Uterus (tissue), 4 donors: ENCODE measurements at places on chromosomes 7 and 10. TPM values are rescaled to one million over a fixed set of nuclear protein-coding genes. Genes with fewer than 3 reads are reported as not detected.

DNA sequence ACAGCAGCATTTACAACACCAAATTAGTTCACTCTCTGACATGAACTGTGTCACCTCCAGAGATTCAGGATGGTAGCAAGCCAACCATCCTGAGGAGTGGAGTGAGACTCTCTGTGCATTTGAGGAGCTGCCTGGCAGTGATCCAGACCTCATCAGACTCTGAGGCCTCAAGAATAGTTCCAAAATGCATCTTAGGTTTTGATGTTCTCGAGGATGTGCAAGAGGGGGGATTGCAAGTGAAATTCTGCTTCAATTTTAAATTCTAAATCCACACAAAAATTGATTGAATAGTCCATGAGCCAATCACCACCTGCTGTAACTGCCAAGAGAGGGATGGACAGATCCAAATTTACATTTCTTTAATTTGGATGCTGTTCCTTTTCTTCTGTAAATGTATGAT, 49.7 kb downstream of the SLK start:
- DNase-seq: no peak

The ACBD7 gene
- total RNA-seq: not detected

DNA sequence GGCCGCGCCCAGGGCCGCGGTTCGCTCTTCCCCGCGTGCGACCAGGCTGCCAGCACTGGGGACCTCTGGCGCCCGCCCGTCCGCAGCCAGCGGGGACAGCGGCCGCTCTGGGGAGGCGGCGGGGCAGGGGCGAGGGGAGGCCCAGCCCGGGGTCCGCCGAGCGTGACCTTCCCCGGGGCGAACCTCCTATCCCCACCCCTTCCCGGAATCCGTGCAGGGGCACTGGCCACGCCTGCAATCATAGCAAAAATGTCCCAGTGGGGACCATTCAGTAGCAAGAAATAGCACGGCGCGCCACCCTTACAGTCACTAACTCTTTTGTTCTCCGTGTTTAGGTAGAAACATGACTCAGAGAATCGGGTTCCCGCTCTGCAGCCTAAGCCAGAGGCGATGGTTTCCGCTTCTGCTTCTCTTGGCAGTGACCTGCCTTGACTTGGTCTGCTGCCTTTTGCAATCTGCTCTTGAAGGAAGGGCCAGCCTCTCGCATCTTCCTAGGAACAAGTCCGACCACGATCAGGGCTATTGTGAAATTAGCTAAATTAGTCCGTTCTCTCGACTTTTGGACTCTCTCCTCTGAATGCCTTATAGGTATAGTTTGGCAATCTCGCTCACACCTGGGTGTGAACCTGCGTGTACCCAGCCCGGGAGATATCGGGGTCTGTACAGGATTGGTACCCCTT, 79.3 kb upstream of the ACBD5 start:
- peak; percentile 26 for DNase-seq

The NPY gene
- total RNA-seq: not detected

The SPDYE1 gene
- not detected for total RNA-seq

GRCh38 chr10:68595513-68595912, 35.4 kb downstream of the TET1 start:
- DNase-seq: no peak

- DNase-seq: no peak
Observed at GRCh38 chr10:93059975-93060886, at the start of gene CYP26C1. Gene CYP26C1 (plus strand): TSS chr10:93060798. CDS start chr10:93061264, 466 bp downstream.

- no peak for DNase-seq
Observed at GRCh38 chr10:20817646-20818045, 79.5 kb downstream of the NEBL start.

- DNase-seq: no peak
Observed at GRCh38 chr10:130545697-130546096, 409.5 kb downstream of the GLRX3 start.

GRCh38 chr10:33115738-33116719, 158.0 kb upstream of the ITGB1 start:
- DNase-seq: peak; percentile 23

DNA sequence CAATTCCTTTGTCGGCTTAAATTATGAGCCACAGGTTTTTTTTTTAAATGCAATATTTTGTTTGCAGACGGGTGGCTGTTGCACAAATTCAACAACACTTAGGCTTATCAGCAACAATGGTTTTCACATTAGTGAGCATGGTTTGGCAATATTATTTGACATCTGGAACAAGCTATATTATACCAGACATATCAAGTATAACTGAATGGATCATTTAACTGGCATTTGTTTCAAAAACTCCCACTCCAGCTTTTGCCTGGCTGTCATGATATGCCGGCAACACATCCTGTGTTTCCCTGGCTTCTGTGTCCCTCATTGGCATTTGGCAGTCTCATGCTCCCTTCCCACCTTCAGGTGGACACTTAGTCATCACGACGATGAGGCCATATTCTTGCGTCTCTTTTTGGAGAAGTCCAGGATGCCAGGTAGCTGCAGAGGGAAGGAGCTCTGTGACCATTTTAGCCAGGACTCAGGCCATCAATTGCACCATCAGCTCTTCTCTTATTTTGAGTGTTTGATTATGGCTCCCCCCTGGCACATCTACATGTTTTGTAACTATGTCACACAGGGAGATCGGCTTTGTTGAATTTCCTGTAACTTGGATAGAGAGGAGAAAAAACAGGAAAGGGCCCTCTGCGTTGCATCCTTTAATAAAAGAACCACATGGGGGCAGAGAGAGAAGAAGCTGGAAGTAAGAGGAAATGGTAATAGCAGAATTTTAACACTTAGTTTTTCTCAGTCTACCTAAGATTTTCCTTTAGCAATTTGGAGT, 413.9 kb downstream of the LRMDA start:
- DNase-seq: no peak

DNA sequence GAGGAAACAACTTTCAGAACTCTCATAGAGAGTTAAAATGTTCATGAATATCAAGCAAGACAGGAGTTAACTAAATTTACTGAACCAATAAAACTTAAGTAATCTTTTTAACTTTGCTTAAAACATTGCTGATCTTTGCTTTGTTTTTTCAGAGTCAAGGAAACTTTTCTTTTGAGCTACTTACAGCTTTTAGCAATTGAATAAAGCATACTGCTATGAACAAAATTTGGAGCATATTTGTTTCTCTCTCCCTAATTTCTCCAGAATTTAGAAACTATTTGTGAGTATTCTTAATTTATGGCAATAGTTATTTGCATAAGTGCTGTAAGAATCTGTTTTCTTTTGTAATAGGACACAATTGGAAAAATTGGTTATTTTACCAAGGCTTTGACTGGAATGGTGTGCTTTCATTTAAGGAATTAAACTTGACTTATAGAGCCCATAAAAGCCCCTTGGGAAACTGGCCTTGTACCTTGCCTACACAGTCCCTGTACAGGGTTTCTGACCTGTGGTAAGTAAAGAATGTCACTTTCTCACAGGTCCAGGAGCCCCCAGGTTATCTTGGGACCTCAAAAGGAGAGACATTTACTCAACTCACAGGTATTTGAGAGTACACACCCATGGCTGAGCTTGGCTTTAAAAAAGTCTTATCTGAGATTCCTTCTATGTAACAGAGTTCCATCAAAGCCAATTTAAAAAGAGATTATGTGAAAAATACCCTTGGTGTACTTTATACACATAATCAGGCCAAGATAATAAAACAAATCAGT, 23.3 kb upstream of the KIAA1549 start:
- DNase-seq: no peak

The TMEM229A gene
- total RNA-seq: 7.1 TPM

DNA sequence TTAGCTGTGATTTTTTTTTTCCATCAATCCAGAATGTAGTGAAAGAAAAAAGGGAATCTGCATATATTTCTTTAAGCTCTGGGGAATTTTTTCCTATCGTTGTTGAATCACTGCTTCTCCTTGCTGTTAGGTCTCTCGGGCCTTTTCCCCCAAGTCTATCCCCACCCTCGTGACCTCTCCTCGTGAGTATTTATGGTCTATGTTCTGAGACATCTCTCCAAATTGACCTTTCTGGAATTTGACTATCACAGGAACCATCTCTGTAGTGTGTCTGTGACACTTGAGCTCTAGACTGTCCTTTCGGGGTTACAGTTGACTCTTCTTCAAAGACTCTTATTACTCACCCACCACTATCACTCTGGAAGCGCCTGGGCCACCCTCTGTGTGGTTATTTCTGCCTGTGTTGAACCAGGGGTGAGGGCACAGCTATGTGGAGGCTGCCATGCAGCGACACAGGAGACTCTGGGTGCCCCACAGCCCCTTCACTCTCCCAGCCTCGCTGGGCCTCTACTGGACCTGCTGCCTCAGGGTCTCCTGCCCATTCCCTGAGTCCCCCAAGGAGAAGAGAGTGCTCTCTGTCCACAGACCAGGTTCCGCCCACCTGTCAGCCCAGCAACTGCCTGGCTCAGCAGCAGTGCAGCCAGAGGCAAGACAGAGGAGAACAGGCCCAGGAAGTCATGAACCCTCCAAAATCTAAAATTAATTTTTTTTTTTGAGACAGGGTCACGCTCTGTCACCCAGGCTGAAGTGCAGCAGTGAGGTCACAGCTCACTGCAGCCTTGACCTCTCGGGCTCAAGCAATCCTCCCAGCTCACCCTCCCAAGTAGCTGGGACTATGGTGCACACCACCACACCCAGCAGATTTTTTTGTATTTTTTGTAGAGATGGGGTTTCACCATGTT, 45.7 kb upstream of the PTPRN2 start:
- DNase-seq: no peak

The SVOPL gene
- total RNA-seq: not detected

DNA sequence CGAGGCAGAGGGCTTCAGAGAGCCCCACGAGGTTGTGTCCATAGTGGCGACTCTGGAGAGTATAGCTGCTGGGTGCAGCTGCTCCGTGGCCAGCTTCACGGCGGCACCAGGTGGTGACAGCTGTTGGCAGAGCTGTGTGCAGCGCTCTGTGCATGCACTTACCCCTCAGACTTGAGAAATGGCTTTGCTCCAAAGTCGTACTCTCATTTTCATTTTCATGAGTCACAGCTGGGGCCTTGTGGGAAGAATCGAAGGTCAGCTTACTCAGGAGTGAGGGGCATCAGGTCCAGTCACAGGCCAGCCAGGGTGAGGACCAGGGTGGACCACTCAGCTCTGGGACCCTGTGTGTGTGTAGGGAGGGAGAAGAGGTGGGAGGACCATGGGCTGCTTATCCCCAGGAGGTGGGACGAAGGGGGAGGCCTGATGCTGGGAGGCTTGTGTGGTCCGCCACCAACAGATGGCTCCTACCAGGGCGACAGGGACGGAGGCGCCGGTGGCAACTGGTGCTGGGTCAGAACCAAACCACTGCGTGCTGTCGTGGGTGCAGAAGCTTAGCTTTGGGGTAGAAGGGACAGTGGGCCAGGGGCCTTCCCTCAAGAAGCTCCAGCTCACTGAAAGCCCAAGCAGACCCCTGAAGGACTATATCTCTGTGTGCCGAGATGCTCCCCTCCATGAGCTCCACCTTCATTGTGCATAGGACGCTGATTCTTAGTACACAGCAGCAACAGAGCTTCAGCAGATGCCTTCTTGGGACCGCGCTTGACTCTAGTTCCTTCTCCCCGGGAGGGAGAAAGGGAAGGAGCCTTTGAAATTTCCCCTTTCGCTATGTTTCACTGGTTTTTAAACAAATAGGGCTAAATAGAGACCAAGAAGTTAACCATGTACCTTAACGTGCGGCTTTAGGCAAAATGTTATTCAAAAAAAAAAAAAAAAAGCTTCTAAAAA, 225.0 kb downstream of the CELF2 start:
- no peak for DNase-seq

DNA sequence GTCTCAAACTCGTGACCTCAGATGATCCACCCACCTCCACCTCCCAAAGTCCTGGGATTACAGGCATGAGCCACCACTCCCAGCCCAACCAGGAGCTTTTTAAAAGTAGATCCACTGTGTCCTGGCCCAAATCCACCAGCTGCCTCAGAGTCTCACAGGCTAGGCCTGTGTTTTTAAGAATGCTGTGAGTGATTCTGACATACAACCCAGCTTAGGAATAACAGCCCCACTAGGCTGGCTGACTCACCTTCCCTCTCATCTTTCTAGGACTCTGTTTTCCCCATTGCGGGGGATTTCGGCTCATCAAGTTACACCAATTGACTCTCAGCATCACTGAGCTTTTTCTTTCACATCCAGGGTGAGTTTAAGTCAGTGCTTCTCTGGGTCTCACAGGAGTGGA, 207.6 kb downstream of the SKIDA1 start:
- no peak for DNase-seq

- no peak for DNase-seq
Observed at GRCh38 chr10:14009371-14010100, 321.2 kb downstream of the FRMD4A start.

- no peak for DNase-seq
Observed at GRCh38 chr10:12422189-12422588, 72.8 kb downstream of the CAMK1D start.

The PNLIPRP1 gene
- not detected for total RNA-seq

DNA sequence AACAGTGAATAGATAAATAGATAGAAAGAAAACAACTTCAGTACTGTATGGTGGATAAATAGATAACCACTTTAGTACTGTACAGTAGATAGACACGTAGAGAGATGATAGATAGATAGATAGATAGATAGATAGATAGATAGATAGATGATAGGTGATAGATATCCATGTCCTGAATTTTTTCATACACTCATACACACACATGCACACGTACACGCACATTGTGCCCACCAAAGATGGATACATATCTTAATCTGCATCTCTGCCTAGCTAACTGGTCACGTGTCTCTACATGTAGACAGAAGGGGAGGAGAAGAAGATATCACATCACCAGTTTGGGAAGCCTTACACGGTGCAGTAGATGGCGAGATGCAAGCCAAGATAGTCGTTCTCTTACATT, 99.2 kb downstream of the ARID5B start:
- no peak for DNase-seq

The CDC123 gene
- total RNA-seq: 6.2 TPM

The RHOBTB1 gene
- 67.5 TPM for total RNA-seq

DNA sequence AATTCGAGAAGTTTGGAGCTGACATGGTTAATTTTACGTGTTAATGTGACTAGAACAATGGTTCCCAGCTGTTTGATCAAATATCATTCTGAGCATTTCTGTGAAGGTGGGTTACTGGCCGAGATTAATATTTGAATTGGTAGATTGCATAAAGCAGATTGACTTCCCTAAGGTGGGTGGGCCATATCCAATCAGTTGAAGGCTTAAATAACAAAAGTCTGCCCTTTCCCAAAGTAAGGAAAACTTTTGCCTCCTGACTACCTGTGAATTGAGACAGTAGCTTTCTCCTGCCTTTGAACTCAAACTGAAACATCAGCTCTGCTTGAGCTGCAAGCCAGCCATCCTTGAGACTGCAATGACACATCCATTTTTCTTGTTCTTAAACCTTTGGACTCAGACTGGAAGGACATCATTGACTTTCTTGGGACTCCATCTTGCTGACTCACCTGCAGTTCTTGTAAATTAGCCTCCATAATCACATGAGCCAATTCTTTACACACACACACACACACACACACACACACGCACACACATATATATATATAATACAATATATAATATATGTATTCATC, 63.1 kb upstream of the LRRTM3 start:
- no peak for DNase-seq

GRCh38 chr10:3754727-3755439, 30.1 kb downstream of the KLF6 start:
- peak; percentile 77 for DNase-seq
